ENCODE measurements at places on chromosomes 1 and 21.

- no peak for DNase-seq
Measured at GRCh38 chr21:26093122-26093521, 77.4 kb downstream of the APP start.

DNA sequence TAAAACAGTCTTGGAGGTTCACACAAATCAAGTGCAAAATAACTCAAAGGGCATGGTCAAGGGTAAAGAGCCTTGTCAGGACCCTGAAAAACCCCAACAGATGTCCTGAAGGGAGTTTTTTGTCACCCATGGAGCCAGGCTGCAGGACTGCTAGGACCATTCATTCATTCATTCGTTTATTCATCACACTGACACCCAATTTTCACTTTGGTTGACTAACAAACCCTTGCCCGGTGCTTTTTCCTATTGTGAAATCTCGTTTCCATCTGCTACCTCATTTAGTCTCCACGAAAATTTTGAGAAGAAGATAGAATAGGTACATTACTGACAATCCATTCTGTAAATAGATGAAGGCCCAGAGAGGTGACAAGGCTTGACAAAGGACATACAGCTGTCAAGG is 216.0 kb downstream of the HIVEP3 start:
- DNase-seq: no peak

DNA sequence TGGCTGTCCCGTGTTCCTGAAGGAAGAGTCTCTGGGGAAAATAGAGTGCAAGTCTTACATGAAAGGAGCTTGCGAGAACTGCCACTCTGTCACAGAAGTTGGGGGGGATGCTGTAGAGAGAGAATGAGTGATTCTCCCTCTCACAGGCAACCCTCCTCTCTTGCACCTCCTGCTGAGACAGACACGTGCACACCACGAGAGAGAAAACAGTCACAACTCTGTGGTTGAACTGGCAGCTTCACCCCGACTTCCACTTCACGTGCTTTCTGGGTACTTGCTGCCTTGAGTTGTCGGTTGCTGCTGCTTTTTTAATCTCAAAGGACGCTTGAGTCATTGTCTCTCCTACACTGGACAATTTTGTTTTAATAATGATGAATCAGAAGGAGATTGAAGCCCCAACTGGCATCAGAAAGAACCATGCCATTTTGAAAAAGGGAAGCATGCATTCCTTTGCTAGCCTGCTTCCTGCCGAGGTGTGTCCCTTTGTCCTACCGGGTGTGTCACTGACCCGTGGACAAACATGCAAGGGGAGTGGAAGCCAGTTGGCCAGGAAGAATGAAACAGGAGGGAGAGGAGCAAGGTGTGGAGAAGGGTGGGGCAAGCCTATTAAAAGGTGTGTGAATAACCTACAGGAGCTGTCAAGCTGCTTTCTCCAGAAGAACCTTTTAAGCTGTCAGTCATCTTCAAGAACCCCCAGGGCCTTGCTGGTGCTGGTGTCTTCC is 164.2 kb downstream of the CACNA1E start:
- DNase-seq: no peak

GRCh38 chr1:119254067-119254720 is 113.7 kb upstream of the WARS2 start:
- DNase-seq: no peak

All from astrocyte of the cerebellum (primary cell).